Astrocyte (in vitro differentiated cells and primary cell): ENCODE measurements at places on chromosomes 5 and 9.

DNA sequence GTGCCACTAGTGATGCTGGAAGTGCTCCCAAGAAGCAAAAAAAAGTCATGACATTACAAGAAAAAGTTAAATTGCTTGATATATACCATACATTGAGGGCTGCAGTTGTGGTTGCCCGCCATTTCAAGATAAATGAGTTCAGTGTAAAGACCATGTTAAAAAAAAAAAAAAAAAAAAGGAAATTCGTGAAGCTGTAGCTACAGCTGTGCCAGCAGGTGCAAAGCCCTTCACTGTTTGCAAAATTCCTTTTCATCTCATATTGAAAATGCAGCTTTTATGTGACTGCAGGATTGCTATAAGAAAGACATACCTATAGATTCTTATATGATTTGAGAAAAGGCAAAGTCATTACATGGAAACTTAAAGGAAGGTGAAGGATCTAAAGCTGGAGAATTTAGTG, 179.6 kb upstream of the POU5F2 start:
- DNase-seq: no peak

- DNase-seq: no peak
These were observed 41.3 kb downstream of the GARNL3 start for GRCh38 chr9:127305838-127306226.

GRCh38 chr5:37810311-37810710, 29.5 kb downstream of the GDNF start:
- DNase-seq: no peak

DNA sequence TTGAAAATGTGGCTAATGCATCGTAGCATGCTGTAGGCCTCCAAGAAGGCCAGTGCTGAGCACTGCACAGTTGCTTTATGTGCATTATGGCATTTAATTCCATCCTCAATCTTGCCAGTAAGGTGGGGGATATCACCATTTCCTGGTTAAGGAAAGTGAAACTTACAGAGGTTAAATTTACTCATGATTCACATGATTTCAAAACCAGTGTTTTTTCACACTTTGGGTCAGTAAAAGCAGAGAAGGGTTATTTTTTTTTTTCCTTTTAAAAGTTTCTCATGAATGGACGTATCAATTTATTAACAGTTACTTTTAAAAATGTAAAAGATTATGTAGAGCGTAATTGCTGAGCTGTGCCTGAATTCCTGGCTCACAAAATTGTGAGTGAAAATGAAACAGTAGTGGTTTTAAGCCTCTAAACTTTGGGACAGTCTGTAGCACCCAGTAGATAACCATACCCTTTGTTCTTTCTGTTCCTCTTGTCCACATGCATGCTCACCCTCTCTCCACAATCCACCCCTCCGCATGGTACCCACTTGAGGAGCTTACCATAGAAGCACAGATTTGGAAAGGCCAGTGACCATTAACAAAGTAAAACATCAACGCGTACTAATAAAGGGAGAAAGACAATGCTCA, 21.2 kb downstream of the MAST4 start:
- no peak for DNase-seq
